Activated CD8-positive, alpha-beta memory T cell treated with anti-CD3 and anti-CD28 coated beads for 24 hours (primary cell): ENCODE measurements at places on chromosomes 7 and 10.

DNA sequence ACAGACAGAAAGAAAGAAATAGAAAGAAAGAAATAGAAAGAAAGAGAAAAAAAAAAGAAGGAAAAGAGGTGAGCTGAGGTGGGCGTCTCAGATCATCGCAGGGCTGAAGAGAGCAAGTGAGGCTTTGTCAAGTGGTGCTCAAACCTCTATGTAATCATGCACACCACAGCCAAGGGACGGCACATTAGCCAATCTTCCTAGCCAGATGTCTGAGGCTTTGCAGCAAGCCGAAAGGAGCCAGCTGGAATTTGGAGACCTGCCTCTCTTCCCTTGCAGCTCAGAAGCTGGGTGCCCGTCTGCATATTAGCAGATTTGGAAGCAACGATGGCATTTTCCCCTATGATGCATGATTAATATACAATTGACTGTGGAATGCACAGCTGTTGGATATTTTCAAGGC lies 52.5 kb downstream of the ADRA2A start:
- DNase-seq = no peak

DNA sequence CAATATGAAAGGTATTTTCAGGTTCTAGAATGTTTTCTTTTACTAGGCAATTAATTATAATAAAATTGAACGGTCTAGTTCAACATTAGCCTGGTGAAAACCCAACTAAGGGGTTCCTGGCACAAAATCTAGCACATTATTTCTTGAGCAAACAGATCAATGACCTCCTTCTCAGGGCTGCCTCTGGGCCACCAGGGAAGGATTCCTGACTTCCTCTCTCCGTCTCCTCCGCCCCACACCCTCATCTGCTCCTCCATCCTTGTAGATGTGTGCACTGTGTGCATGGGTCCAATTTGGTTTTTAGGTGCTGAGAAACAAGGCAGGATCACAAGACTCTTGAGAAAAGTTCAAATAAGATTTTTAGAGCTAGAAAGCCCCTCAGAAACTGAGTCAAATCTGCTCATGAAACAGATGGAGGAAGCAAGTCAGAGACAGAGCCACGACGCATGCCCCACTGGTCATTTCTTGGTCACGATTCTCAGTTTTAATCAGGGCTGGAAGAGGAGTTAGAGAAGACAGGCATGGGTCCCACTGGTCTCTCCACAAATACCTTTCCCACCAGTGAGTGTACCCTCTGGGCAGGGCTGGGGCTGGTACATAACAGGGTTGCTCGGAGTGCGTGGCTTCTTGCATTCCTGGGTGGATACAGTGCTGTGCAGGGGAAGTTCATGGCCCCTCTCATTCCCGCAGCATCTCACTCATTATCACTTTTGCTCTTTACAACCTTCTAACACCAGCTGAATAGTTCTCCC lies 3.8 kb downstream of the TRPV6 start:
- DNase-seq = peak; percentile 26

- no peak for DNase-seq
Observed at GRCh38 chr7:86970986-86971385, 88.5 kb downstream of the ELAPOR2 start.

DNA sequence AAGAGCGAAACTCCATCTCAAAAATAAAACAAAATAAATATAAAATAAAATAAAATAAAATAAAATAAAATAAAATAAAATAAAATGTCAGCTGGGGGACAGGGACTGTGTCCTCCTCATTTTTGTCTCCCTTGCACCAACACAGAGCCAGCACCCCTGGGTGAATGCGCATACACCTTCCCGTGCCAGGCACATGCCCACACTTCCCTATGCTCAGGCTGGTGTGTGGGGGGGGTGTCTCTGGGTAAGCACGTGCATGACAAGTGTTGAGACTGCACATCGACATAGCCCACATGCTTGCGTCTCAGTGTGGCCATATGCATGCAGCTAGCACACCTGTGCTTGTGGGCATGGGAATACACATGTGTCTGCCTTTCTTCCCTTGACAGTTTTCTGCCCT lies 24.7 kb upstream of the TLX1 start:
- DNase-seq = no peak

DNA sequence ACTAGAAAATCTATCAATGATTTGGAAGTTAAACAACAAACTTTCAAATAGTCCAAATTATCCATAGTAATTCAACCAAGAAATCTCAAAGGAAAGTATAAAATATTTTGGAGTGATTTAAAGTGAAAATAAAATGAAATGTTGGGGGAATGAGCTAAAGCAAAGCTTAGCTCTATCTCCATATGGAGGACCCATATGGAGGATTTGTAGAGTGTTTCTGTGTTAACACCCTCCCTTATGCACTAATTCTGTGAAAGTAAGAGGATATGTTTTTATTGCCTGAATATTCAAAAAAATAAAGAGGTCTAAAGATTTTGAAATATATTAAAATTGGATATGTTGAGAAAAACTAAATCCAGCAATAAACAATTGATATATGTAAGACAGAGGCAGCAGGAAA lies 31.6 kb downstream of the CDC14C start:
- DNase-seq = no peak

DNA sequence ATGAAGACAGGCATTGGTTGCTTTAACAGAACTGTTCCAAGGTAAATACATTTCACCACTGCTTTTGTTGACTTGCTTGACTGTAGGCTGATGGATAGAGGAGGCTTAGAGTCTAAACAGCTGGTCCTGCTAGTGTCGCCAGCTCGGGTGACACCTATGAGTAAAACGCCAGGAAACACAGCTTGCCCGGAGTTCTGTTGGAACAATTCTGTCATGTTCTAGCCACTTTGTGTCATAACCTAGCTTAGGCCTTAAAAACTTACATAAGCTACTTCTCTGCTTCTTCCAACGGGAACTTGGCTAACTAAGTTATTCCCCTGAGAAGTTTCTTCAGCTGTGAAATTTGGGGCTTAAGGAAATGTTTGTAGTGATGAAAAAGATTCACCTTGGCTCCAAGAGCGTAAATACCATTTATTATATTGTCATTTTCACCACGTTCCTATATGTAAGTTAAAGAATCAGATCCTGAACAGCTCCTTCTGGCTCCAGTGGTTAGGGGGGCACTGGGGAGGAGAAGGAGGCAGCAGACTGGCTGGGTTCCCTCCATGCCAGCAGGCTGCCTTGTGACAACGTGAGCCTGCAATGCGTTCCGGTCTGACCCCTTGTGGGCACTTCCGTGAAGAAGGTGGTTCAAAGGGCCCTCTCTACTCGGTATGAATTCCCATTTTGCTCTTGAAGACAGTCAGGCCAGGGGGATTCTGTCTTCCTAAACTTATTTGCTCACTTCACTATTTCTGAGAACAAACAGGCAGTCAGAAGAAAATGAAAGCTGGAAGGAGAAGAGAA lies 253.2 kb downstream of the BMPER start:
- DNase-seq = no peak

DNA sequence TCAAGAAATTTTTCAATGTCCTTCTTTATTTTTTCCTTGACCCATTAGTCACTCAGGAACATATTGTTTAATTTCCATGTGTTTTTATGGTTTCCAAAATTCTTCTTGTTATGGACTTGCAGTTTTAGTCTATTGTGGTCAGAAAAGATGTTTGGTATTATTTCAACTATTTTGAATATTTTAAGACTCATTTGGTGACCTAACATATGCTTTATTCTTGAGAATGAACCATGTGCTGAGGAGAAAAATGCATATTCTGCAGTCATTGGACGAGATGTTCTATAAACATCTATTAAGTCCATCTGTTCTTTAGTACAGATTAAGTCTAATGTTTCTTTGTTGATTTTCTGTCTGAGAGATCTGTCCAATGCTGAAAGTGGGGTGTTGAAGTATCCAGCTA lies 42.3 kb upstream of the MDFIC start:
- DNase-seq = no peak

DNA sequence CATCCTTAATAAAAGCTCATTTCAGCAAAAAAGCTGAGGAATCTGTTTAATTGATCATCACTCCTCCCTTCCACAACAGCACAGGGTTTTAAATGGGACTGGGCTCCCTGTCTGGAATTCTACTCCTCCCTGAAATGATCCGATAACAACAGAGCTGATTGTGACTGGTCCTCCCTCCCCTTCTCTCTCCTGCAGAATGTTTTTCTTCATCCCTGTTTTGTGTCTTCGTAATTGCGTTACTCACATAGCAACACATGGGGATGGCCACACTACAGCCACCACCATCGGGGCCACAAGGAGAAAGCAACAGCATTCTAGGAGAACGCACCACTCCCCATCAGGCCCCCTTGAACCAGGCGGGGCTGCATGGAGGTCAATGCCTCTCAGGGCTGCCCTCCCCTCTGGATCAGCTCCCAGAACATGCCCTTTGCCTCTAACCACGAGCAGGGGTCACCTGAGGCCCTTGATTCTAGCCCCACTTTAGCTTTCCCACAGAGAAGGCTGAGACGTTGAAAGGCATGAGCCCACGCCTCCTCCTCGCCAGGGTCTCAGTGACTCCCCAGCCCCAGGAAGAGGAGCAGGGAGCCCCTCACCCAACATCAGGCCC lies 152.6 kb downstream of the PLXNA4 start:
- DNase-seq = no peak
